Activated naive CD4-positive, alpha-beta T cell treated with Interleukin-2 at 50 U/mL for 16 hours (primary cell): ENCODE measurements at places on chromosomes 2 and 18.

GRCh38 chr2:144084114-144084661 is 435.7 kb downstream of the ZEB2 start:
- DNase-seq = no peak

DNA sequence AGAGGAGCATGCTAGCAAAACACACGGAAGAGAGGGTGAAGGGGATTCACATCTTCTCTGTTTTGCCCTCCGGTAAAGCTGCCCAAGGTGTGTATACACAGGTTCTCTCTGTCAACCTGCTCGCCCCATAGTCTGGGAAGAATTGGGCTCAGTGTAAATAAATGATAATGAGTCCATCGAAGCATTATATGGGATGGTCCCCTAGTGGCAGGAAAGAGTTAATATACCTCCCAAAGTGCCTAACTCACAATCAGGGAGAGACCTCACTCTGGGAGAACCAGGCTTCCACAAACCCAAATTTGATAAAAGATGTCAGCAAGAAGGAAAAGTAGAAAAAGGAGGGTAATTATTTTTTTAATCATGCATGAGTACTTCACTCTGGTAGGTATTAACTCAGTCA is 262.2 kb upstream of the ZNF521 start:
- no peak for DNase-seq

DNA sequence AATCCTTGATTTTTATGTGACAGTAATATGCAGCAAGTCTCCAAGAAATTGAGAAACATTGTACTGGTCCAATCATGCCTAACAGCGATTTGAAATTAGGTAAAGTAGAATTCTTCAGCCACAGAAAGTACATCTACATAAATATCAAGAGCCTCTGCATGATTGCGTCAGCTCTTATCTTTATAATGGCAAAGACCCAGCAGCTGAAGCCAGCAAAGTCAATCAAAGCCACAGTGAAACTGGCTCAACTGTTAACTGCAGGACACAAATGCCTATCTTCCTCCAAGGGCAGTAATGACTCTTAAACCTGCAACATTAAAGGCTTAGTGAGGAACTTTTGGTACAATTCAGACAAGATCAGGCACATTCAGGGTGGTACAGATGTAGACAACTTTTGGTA is 102.5 kb downstream of the BARD1 start:
- DNase-seq = no peak

DNA sequence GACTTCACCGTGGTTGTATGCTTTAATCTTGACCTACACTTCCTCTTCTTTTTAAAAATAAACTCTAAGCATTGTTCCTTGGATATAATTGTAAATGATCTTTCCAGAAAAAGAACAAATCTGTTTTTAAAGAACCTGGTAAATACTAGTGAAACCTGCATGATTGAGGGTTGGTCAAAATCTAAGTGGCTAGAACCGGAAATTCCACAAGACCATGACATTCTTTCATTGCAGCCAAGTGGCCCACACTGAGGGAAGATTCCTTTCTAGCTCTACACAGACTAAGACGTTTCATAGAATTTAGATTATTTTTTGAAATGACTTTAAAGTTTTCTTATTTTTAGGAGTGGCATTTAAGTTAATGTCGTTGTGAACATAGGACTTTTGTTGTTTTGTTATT is 356.7 kb downstream of the NYAP2 start:
- no peak for DNase-seq

- DNase-seq = no peak
These were observed 400.6 kb downstream of the THSD7B start for GRCh38 chr2:137165968-137166367.

GRCh38 chr2:113039158-113039557 is 13.5 kb downstream of the IL36B start:
- DNase-seq = no peak

- DNase-seq = peak; percentile 65
These were observed 74.7 kb downstream of the HNRNPLL start for GRCh38 chr2:38528008-38528442.

GRCh38 chr18:8654503-8655451 is 45.5 kb downstream of the RAB12 start:
- DNase-seq = no peak

- DNase-seq = no peak
These were observed 66.8 kb downstream of the PDE11A start for GRCh38 chr2:178005756-178006155.

- DNase-seq = no peak
These were observed 74.2 kb upstream of the CELF4 start for GRCh38 chr18:37639846-37640245.

DNA sequence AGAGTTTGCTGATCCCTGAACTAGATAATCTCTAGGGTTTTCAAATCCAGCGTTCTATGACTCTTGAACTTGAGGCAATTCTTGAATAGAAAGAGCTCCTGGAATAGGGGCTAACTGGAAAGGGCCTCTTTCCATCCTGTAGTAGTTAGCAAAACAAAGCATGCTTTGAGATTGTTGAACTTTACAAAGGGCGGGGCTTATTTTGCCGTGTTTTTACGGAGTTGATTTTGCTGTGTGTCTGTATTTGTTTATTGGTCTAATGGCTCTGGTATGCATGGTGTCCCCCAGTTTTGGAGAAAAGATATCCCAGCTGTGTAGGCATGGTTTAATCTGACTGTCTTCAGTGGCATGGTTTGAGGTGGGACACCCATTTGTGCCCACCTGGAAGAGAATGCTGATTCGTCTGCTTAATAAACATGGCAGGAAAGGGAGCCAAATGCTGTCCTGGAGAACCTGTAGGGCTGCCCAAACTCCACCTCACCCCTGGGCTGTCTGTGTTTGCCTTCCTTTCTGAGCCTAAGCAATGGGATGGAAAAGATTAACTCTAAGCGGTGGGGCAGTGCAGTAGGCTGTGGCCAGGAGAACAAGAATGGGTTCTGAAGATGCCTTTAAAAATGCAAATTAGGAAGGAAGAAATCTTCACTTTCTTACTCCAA is 74.1 kb upstream of the FOSL2 start:
- no peak for DNase-seq

DNA sequence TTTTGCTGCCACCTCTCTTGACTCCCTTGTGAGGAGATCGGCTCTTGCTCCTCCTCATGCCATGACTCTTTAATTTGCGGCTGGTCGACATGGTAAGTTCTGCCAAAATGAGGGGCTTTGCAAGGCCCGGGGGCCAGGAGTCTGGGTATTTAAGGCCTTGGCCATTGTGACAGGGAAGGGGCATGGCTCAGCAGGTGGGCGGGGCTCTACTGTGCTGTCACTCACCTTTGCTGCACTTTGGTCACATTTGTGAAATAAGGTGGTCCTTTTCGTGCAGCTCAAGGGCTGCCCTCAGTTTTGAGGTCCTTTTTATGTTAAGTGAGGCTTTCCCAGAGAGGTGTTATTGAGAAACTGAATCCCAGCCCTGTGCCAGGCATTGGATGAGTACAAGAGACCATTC is at the start of gene TNP1:
TNP1 (minus strand) TSS at position 121 of the 400 bp plus-strand sequence; CDS start at position 91, 30 bp downstream.
- no peak for DNase-seq

- no peak for DNase-seq
These were observed 361.2 kb upstream of the GALNT5 start for GRCh38 chr2:156896294-156896693.

DNA sequence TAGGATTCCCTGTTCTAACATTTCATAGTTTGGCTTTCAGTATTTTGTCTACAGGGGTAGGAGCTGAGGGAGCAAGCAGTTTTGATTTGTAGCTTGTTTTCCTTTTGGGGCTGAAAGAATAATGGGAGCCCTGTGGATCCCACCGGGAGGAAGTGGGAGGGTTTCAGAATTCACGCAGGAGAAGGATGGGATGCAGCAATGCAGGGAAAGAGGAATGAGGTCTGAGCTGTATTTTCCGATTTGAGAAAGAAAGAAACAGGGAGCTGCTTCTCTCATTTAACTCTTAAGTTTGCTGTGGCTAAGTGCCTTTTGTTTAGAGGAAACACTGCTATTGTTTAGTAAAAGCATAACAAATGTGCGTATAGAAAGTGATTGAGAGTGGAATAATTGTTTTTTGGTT is 141.0 kb downstream of the ADCYAP1 start:
- no peak for DNase-seq

DNA sequence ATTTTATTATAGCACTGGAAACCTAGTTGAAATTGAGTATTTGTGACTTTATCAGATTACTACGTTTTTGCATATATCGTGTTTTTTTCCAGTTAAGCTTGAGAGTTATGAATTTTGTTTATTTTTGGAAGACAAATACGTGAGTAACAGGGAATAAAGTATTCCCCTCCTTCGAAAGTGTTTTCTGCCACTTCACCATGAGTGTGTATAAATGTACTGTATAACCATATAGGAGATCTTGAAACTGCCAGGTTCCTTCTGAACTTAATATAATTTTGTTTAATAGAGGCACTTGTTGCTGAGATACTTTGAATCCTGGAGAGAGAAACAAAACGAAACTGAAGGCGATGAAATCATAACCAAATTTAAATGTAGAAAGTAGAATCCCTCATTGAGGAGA is 1004.4 kb upstream of the ZEB2 start:
- DNase-seq = no peak

DNA sequence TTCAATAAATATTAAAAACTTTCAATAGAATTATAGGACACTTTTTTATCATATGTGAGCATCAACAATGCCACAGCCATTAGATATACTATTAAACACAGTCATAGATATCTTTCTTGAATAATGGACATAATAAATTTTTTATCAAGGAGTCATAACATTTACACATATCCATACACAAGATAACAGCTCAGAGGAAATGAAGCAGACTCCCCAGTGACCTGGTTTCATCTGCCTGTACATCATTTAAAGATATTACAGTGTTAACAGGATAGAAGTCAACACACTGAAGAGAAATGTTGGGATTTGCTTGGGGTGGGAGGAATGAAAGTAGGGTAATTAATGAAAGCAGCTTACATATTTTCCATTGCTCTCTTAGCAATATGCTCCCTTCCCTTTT is 5.1 kb downstream of the SCG2 start:
- no peak for DNase-seq

DNA sequence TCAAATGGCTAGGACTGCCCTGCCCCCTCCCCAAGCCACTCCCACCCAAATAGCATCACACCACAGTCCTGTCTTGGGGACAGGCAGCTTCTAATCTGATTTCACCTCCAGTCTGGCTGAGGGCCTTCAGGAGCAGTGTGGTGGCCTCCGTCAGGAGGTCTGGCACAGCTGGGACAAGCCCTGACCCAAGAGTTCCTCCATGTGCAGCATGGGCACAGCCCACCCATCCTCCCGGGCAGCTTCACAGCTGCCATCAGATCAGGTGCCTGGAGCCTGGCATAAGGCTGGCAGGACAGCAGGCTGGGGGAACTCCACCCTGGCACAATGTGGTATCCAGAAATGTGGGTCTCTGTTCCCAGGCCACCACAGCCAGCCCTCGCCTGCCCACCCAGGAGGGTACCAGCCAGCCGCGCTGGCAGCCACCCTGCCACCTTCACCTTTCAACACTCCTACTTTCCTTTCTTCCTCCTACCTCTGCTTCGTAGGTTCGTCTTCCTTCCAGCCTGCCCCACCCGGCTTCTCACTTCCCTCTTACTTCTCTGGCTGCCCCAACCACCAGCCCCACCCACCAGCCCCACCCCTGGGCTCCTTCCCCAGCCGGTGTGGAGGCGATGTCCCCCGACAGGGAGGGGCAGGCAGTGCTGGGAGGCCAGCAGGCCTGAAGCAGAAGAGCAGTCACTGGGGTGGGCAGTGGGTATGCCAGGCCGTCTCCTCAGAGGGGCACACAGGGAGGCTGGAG is at the start of gene CAPG:
CAPG (minus strand) TSS at position 522 of the 739 bp plus-strand sequence. CDS start 8,221 bp downstream, outside the sequence.
- peak; percentile 51 for DNase-seq

- no peak for DNase-seq
These were observed 134.4 kb downstream of the COL4A4 start for GRCh38 chr2:227029426-227030105.

DNA sequence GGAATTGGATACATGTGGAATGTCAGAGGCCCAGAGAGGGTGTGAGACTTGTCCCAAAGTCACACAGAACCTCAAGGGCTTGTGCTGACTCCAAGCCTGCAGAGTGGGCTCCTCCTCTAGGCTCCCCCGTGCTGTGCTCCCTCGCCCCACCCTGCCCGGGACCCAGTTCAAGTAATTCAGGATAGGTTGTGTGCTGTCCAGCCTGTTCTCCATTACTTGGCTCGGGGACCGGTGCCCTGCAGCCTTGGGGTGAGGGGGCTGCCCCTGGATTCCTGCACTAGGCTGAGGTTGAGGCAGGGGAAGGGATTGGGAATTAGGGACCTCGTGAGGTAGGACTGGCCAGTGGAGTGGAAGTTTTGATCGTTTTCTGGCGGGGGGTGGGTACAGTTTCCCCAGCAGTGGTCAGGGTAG is 2.8 kb downstream of the CTDSP1 start:
- no peak for DNase-seq

- DNase-seq = no peak
These were observed 44.3 kb upstream of the GPR39 start for GRCh38 chr2:132372276-132372675.

- no peak for DNase-seq
These were observed 4.0 kb downstream of the NOP58 start for GRCh38 chr2:202269585-202269984.

DNA sequence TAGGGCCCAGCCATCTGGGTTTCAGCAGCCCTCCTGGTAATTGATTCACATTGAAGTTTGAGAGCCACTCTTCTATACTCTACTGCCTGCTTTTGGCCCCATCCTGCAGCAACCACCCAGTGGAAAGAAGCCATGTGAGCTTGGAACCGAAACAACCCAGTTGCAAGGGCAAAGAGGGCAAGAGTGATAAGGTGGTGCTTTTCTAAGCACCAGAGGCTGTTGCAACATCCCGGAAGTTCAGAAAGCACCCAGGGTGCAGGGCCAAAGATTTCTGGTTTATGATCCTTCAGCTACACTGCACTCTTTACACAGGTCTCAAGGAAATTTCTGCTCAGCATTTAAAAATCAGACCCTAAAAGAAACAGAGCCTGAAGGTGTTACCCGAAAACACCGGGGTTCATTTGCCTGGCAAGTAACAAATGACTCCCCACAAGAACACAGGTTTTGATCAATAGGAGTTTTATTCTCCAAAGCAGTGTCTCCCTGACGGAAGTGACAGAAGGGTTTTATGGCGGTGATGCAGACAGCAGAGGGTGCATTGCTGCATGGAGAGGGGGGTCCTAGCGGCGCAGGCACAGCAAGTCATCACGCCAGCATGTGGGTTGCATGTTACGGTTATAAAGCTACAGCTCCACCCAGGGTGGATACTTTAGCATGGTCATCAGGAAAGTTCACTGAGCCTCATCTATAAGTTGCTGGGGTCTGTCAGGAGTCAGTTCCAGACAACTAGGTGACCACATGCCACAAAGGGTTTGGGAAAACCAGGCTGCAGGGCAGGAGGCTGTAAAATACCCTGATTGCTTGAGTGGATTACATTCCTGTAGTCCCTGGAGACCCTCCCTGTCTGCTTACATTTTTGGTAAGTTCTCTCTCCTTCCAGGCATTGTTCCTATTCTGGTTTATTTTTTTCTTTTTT is 28.8 kb upstream of the TMEM37 start:
- no peak for DNase-seq

- no peak for DNase-seq
These were observed 144.4 kb downstream of the PIEZO2 start for GRCh38 chr18:11004951-11005350.

- DNase-seq = no peak
These were observed 62.8 kb upstream of the YWHAQ start for GRCh38 chr2:9693646-9694045.

GRCh38 chr2:157315901-157316300 is 9.7 kb downstream of the ERMN start:
- no peak for DNase-seq
